GM23338 (cell line): ENCODE measurements at places on chromosomes 4 and X.

- H3K27me3 ChIP-seq = no peaks in the 10 kb centered on the region
- no peak overlapping the region for H3K4me3 ChIP-seq
- H3K36me3 ChIP-seq = no peaks in the 10 kb centered on the region
These were observed 362.5 kb upstream of the TRAM1L1 start for GRCh38 chr4:117447925-117448324.

DNA sequence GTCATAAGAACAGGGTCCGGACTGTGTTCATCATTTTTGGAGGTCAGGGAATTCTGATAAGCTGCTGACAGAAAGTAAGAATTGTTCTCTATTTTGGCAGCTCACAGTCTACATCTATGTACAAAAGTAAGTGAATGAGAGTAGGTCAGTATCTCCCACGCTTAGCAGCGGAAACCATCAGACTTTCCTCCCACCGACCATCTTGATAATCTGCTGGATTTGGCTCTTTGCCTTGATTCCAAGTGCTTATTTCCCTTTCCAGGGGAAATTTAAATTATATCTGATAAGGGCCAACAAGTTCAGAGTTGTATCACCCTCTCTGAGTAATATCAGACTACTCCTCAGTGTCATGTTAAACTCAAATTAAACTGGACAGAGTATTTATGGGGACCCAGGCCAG lies 118.0 kb downstream of the CAMK2D start:
- no peaks in the 10 kb centered on the region for H3K27me3 ChIP-seq
- H3K27ac ChIP-seq = no peak overlapping the region
- peaks cover 38% of the 10 kb centered on the region for H3K4me1 ChIP-seq
- no peaks in the 10 kb centered on the region for H3K36me3 ChIP-seq
- DNase-seq = no peak

GRCh38 chrX:39196192-39197102 lies 395.2 kb downstream of the MID1IP1 start:
- no peak overlapping the region for H3K27ac ChIP-seq
- peaks cover 12% of the 10 kb centered on the region; the same call in 1 of the 2 replicates for H3K4me1 ChIP-seq
- H3K36me3 ChIP-seq = no peaks in the 10 kb centered on the region
- no peak overlapping the region for H3K4me3 ChIP-seq
- peak; percentile 6 for DNase-seq

- no peak for DNase-seq
- H3K36me3 ChIP-seq = no peaks in the 10 kb centered on the region
- no peak overlapping the region for H3K4me3 ChIP-seq
- no peaks in the 10 kb centered on the region for H3K4me1 ChIP-seq
These were observed 129.1 kb upstream of the STIM2 start for GRCh38 chr4:26731351-26732035.

DNA sequence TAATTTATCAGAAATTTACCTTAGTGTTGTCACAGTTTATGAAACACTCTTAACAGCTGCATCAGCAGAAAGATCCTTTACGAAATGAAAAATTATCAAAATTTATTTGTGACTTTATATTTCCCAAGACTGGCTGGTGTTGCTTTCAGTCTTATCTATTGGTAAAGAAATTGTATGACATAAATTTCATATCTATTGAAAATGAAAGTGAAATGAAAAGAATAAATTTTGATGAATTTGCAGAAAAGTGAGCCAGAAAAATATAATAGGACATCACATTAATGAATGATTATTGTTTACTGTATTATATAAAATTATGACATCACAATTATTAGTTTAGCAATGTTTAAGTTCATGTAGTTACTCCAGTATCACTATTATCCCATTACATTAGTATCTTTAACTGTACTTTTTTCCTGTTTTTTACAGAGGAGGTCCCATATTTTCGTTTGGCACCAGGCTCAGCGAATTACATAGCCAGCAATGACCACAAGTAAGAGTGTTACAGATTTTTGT lies 13.2 kb upstream of the TMEM165 start:
- no peak overlapping the region for H3K27ac ChIP-seq
- no peak overlapping the region for H3K4me3 ChIP-seq
- H3K36me3 ChIP-seq = no peaks in the 10 kb centered on the region
- no peak for DNase-seq
- no peaks in the 10 kb centered on the region for H3K4me1 ChIP-seq

DNA sequence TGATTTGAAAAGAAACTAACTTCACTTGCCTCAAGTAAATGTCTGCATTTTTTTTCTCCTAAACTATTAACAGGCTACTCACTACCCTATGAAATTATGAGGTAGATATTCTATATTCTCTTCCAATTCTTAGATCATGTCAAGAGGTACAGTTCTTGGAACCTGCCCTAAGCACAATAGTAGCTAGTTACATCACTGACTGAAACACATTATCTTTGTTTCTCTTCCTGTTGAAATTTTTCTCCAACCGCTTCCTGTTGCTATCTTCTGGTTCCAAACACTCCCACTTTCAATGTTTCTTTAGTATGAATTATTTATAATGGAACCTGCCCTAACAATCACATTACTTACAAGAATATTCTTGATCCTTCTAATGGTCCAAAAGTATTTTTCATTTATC lies 5.0 kb upstream of the BANK1 start:
- H3K4me3 ChIP-seq = no peak overlapping the region
- no peaks in the 10 kb centered on the region for H3K27me3 ChIP-seq
- peaks cover 21% of the 10 kb centered on the region for H3K4me1 ChIP-seq

GRCh38 chr4:12701384-12701783 lies 782.8 kb downstream of the RAB28 start:
- no peaks in the 10 kb centered on the region for H3K4me1 ChIP-seq
- H3K27ac ChIP-seq = no peak overlapping the region
- no peak for DNase-seq
- no peaks in the 10 kb centered on the region for H3K27me3 ChIP-seq
- no peak overlapping the region for H3K4me3 ChIP-seq

DNA sequence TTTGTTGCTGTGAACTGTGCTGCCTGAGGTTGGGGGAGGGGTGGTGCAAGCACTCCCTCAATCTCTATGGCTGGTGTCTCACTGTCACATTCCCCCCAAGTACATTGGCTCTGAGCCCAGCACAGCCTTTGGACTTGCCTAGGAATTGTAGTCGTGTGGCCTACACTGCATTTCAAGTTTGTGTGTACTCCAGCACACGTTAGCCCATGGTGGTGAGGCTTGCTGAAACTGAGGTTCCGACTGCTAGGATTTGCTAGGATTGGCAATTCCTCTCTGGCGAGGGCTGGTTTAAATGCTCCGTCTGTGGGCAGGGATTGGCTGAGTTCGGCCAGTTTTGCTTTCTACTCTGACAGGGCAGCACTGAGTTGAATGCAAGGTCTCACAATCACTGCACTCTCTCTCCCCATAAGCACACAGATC lies 121.7 kb upstream of the CXXC4 start:
- peak; percentile 10 for DNase-seq
- H3K27me3 ChIP-seq = no peaks in the 10 kb centered on the region
- H3K4me3 ChIP-seq = no peak overlapping the region
- no peak overlapping the region for H3K27ac ChIP-seq
- H3K36me3 ChIP-seq = no peaks in the 10 kb centered on the region

DNA sequence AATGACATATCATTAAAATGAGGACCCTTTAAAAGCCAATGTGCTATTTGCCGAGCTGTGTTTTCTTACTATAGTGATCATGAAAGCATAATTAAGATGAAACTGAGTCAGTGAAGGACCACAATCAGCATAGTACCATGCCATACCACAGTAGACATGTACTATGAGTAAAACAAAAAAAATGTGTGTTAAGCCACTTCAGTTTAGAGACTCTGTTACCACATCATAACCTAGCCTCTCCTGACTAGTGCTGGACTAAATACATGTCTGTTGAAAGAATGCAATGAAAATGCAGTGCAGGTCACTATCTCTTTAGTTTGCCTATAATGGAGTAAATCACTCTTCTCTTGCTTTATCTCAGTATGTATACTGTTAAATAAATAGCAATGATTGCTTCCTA lies 12.3 kb upstream of the DDX53 start:
- no peak for DNase-seq
- H3K4me1 ChIP-seq = no peaks in the 10 kb centered on the region
- H3K4me3 ChIP-seq = no peak overlapping the region
- no peaks in the 10 kb centered on the region for H3K27me3 ChIP-seq
- H3K27ac ChIP-seq = no peak overlapping the region
